Naive thymus-derived CD8-positive, alpha-beta T cell (primary cell): ENCODE measurements at places on chromosomes 5 and 9. TPM values are rescaled to one million over a fixed set of nuclear protein-coding genes. Genes with fewer than 3 reads are reported as not detected.

The GTF2H2 gene
- polyA plus RNA-seq, result 10.0 TPM

The HBEGF gene
- polyA plus RNA-seq, result not detected

The PFDN1 gene
- 129 TPM for polyA plus RNA-seq

- no peak for DNase-seq
Observed at GRCh38 chr9:2027543-2028160, 12.5 kb downstream of the SMARCA2 start.

GRCh38 chr5:170740551-170741205 is 42.8 kb upstream of the GABRP start:
- DNase-seq, result no peak

DNA sequence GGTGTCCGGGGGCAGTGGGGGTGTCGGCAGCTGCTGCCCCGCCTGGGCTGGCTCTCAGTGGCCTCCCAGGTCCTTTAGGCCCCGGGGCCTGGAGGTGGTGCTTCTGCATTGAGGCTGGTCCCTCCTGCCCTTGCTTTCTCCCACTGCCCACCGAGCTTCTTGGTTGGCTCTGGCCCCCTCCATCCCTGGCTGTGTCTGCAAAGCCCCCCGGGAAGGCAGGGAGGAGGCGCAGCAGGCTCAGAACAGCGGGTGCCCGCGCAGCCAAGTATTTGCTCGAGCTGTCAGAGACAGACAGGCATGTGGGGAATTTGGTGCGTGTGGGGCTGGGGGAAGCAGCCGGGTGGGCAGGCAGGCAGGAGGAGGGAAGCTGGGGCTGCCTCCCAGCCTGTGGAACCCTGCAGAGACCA is 11.5 kb downstream of the CXXC5 start:
- no peak for DNase-seq

- DNase-seq, result no peak
Observed at GRCh38 chr9:116483622-116484491, 203.2 kb upstream of the TRIM32 start.

DNA sequence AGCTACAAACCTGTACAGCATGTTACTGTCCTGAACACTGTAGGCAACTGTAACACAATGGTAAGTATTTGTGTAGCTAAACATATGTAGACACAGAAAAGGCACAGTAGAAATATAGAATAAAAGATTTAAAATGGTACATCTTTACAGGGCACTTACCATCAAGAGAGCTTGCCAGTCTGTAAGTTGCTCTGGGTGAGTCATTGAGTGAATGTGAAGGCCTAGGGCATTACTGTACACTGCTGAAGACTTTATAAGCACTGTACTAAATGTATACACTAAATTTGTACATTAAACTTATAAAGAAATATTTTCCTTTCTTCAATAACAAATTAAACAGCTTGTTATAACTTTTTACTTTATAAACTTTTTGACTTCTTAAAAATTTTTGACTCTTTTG is 20.5 kb downstream of the ADRB2 start:
- no peak for DNase-seq

DNA sequence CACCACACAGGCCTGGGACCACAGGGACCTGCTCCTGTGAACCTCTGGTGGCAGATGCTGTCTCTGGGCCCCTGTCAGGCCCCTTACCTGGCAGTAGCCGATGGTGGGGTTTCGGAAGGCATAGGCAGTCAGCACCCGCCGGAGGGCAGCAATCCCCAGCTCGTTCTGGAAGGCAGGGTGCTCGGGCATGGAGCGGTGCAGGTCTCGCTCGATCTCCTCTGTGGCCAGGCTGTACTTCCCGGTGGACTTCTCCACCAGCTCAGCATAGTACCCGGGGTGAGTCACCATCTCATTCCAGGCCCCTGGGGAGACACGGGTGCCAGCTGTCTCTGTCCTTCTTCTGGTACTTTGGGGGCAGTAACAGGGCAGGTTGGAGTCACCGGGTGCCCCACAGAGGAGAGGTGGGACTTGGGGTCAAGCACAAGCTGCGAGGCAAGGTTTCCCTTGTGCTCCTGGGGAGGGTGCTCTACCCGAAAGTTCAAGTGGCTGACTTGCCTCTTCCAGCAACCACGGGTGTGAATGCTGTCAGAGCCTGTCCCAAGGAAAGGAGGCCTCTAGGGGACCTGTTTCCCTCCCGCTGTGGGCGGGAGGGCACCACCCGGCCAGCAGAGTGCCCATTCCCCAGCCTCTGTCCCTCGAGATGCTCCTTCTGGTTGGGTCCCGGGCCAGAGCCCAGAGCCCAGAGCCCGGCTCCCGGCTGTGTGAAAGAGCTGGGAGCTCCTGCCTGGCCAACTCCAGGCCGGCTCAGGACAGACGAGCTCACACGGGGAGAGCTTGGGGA is 19.8 kb upstream of the MRNIP start:
- DNase-seq, result no peak
